NCI-H2029 treated with DMSO at 0.1 percent for 48 hours (cell line): ENCODE measurements at places on chromosomes 3 and 15.

DNA sequence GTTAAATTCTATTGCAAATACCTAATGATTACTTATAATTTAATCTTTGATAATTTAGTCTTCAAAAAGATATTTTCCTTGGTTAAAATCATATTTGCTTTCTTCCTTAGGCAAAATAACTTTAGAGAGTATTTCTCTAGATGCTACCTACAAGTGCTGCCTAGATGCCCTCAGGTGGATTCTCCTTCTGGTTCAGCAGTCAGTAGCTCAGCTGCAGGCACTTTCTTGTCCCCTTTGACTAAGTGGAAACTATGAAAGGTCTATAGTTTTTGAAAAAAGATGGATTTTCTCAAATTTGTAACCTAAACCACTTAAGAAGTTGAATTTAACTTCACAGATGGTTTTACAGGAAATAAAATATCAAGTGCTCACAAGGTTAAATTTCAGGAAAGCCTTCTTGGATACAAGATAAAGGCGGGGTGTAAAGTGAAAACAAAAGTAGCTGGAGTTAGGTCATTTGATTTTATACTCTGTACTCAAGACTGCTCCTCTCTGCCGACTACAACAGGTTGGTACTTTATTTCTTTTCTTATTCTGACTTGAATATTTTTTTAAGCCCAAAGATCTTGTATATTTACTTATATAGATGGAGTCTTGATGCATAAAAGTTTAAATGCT is at the start of gene ACKR4:
TSS of gene ACKR4 (plus strand) at position 455 of the 618 bp plus-strand sequence. CDS start 3,128 bp downstream, outside the sequence.
- DNase-seq, result no peak

DNA sequence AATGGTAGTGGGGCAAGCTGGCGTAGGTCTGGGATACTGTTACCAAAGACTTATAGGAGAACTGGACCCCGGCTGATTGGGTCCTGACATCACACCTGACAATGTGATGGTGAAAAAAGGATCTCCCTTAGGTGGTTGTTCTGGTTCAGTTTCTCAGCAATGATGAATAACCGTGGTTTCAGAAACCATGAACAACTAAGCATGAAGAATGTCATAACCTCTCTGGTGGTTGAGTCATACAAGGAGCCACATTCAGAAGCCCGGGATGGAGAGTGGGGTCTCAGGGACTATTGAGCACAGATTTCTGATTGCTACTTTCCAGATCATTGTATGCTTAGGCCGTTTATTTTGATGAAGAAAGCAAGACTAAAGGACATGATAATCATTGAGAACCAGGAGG is 17.4 kb downstream of the GPR160 start:
- DNase-seq, result no peak

DNA sequence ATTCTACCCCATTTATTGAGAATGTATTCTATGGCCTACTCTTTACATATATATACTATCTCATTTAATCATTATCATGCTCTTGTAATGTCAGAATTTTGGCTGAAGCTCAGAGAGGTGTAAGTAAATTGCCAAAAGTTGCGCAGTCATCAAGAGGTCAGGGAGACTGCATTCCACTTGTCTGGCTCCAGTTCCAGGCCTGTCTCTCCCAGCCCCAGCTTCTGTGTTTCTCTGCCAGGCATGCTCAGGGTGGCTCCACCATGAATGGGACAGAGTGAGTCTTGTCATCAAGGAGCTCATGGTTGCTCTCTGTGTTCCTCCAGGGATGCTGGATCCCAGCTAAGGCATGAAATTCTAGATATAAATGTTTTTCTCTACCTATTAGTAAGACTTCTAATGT is 635.1 kb upstream of the MDFIC2 start:
- no peak for DNase-seq

GRCh38 chr3:169526246-169526645 is 137.3 kb downstream of the MECOM start:
- DNase-seq, result no peak

DNA sequence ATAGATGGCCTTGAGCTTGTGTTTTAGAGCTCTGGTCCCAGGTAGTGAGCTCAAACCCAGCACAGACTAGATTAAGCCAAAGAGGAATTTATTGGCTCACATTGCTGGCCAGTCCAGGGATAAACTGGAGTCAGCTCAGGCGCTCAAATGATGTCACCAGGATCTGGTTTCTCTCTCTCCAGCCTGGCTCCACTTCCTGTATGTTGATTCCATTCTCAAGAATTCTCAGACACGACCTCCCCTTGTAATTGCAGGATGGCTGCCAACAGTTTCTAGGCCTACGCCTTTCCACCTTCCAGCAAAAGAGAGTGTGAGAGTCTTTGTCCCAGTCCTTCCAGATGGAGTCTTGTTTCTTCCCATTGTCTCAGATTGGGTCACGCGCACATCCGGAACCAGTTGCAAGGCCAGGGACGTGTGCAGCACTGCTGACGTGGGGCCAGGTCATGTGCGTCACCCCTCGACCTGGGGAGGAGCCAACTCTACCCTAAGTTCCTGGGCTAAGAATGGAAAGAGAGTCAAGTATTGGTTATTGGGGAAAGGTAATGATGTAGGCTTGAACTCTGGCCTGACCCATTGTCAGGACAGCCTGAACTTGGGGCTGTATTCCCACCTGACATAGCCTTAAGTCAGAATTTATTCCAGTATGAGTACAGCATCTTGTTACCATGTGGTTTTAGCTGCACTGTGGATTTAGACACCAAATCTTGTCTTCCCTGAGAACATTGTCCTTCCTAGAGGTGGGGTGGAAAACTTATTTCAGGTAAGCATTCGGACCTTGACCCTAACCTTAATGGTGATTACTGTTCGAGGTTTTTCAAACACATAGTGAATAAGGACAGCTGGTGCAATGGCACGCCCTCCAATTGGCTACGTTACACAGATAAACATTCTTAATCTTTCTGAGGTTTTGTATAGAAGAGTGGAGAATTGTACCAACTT is 31.6 kb downstream of the CACNA1D start:
- DNase-seq, result peak; percentile 53
